ENCODE measurements at places on chromosomes 6 and 20.

DNA sequence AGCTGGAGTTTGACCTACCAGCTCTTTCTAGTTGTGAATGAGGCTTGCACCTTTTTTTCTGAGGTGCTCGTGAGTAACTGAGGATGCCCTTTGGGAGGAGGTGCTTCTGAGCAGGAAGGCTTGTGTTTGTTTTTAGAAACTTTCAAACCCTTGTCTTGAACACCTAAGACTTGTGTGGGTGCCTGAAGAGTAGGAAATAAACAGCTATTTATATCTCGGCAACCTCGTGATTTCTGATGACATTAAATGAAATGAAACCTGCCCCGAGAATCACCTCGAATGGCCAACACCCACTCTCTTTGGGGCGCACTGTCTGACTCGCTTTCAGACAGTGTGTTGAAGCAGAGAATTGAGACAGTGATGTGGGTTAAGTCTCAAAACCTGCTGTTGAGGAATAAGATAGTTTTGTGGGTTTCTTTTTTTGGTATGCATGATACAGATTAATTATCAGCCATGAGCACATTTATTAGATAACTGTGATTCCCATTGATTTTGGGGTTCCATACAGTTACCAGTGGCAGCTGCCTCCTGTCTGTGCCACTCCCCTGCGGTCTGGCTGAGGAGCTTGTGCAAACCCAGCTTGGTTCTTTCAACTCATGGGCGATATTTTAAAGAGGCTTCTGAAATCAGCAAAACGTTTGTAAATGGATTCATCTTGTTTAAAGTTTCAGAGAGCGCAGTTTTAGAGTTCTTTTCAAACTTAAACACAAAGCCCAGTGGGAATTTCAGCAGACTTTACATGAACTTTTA is 8.4 kb downstream of the IRF4 start:
- DNase-seq = peak; percentile 57

DNA sequence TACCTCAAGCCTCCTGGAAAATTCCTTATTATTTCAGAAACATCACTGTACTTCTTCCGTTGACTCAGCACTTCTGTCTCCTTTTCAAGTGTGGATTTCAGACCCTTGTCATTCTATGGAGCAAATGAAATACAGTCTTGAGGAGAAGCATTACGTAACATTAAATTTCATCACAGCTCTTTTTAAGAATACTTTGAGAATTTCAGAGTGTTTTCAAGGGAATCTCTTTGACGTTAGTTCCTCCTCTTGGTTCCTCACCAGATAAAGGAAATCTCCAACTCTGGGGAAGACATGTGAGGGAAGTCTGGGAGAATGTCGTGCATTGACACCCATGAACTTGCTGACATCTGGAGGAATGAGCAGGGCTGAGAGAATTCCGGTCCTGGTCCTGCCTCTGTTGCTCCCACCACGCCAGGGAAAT is 32.3 kb downstream of the UST start:
- DNase-seq = no peak

DNA sequence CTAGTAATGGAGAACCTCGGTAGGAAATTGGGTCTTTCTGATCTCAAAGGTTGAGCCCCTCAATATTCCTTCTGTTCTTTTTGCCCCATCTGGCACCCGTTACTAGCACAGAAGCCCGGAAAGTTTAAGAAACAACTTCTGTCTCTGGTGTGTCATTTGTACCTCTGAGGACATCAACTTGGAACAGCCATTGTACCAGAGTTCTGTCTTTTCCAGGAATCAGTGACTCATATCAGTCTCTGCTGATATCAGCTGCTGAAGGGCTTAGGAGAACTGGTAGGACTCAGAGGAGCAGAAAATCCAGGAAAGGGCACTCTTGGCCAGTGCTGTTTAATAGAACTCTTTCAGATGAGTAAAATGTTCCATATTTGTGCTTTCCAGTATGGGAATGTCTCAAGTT is 78.3 kb upstream of the CHD6 start:
- DNase-seq = no peak

DNA sequence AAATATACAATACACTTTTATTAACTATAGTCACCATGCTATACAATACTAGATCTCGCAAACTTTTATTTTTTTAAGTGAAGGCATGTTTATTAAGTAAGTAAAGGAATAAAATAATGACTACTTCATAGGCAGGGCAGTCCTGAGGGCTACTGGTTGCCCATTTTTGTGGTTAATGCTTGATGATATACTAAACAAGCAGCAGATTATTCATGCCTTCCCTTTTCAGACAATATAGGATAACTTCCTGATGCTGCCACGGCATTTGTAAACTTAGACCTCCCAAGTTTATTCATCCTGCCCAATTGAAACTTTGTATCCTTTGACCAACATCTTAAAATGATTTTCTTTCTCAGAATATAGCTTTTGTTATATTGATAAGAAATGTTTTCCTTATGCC is 24.7 kb upstream of the HIVEP1 start:
- DNase-seq = no peak

- DNase-seq = no peak
These were observed 5.6 kb upstream of the PMEPA1 start for GRCh38 chr20:57715268-57715904.

DNA sequence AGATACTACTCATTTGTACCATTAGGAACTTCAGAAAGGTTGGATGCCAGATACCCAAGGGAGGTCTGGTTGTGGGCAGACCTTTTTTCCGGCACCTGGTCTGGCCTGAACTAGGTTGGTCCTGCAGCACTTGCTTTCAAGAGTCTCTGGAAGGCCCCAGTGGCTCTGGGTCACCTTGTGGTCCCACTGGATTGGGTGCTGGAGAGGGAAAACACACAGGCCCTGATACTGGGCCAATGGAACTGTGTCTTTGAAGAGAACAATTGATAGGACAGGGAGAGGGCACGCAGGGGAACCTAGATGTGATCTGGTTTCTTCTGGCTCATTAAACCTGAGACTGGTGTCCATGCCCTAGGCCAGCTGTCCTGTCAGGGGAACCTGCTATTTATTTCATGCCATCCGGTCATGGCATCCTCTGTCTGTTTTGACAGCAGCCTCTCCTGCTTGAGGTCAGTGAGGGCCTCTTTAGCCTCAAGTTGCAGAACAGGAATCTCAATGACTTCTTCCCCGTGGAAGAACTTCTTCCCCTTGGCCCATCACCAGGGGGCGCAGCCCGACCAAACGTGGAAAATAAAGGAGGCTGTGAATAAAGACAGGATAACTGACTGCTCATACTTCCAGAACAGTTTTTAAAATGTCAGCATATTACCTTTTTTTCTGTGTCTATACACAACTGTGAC is 25.0 kb downstream of the TAF8 start:
- DNase-seq = peak; percentile 46

GRCh38 chr6:106918115-106918514 is 56.4 kb downstream of the CD24 start:
- DNase-seq = no peak

GRCh38 chr6:143061597-143062385 is 1.1 kb downstream of the AIG1 start:
- DNase-seq = no peak

GRCh38 chr6:88970301-88970700 is 6.9 kb upstream of the RNGTT start:
- DNase-seq = no peak

- no peak for DNase-seq
These were observed 270.0 kb upstream of the HSF2 start for GRCh38 chr6:122129313-122130025.

- no peak for DNase-seq
These were observed 371.4 kb upstream of the ID4 start for GRCh38 chr6:19465760-19466159.

GRCh38 chr6:14692208-14692607 is 553.7 kb upstream of the JARID2 start:
- no peak for DNase-seq

DNA sequence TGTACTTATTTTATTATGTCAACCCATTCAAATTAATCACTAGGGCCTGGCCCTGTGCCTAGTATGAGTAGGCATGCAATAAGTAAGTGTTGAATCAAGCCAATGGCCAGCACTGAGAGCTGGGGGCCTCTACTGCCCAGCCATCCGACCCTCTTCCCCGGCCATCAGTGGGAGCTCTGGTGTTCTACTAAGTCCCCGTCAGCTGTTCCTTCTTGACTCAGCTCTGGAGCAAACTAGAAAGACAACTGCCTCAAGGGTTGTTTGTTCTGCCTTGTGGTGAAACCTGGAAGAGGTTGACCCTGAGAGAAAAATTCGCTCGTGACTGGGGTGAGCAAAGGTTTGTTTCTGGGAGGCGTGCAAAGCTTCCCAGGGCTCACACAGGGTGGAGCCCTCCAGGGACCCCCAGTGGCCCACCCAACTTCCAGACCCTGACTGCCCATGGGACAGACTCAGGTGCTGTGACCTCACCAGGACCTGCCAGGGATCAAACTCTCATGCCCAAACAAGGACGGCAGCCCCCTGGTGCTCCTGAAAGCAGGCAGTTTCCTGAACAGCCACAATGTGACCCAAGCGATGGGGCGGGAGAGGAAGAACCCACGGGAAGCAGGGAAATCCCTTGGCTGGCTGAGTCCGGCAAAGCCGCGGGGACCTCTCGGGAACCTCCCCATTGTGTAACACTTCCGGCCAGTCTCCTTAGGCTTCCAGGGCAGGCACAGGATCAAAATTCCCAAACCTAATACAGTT is 50.4 kb downstream of the BANF2 start:
- no peak for DNase-seq

- DNase-seq = no peak
These were observed 41.6 kb downstream of the UNC5CL start for GRCh38 chr6:40997234-40997957.

GRCh38 chr6:169144356-169144755 is 109.3 kb downstream of the THBS2 start:
- DNase-seq = no peak

DNA sequence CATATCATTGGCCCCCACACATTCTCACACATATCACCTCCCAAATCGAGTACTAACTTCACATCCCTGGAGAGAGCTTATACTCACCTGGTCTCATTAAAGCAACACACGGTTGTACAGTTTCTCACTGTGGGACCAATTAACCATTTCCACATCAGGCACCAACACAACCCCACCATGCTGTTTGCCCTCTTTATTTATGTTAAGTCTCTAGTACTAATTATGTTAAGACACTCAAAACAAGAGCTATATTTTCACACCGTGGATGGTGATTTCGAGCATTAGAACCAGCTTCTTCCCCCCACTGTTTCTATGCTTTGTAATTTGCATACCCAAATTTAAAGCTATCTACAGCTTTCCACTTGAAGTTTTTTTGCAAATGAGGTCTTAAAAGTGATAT is 6.3 kb downstream of the SCML4 start:
- no peak for DNase-seq

DNA sequence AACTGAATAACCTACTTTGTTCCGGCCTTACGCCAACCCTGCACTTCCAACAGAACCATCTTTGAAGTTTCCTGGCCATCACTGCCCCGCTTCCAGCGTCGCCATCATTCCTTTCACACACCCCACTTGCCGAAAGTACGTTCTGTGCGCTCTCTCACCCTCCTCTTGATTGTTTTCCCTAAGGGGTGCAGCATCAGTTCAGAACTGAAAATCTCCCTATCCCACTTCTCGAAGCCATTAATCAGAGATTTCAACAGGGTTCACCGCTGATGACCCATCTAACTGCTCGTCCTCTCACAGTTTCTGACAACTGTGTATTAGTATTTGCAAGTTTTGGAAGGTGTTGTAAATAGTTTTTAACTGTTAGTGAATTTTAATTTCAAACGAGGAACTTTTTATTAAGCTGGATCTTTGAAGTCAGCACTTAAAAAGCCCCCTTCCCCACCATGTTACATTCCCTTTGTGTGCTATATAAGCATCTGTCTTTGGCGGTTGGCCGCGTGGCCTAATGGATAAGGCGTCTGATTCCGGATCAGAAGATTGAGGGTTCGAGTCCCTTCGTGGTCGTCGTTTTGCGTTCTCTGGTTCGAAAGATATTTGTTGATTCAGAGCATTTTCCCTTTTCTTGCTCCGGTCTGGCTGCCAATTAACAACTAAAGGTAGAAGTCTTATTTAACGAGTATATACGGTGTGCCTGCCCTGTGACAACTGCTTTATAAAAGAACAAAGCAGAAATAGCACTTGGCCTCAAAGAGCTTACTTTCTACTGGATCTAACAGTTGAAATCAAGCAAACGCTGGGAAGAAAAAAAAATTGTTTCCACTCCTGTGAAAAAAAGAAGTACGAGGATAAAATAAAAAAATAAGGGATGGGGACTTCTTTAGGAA is 42.6 kb downstream of the TRIM27 start:
- peak; percentile 32 for DNase-seq

GRCh38 chr6:115643762-115644161 is 416.9 kb downstream of the FRK start:
- DNase-seq = no peak

- DNase-seq = no peak
These were observed 175.1 kb upstream of the PDE10A start for GRCh38 chr6:165837948-165838745.

DNA sequence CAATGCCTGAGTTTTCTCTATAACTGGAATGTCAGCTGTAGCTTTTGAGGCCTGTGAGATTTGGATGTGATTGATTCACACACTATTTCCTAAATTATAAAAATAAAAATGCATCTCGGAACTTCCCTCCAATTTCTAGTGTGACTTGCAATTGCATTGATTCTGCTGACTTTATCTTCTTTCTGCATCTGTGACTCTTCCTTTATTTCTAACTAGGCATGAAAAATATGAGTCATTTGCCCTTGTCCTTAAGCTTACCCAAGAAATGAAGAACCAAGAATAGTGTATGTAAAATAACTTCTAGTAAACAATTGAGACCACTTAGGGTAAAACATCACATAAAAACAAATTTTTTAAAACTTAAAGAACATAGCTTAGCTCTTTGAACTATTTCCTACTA is 12.9 kb downstream of the OR2J2 start:
- no peak for DNase-seq

DNA sequence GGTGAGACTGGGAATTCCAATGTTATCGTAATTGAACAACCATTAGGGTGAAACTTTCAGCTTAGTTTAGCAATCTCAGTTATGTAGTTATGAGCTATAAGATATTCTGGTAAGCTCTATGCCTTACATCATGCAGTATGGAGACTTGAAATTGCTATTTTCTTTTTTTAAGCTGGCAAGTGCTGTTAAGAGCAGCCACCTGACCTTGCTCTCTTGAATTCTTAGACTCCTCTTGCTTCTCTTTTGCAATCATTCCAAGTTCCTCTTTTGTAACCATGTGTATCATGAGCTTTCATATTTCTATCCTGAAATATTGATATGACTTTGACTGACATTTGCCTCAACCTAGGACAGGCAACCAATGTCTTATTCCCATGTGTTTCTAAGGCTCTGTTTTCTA is 446.3 kb upstream of the SLC35B3 start:
- no peak for DNase-seq

- DNase-seq = no peak
These were observed 158.5 kb downstream of the EPHA7 start for GRCh38 chr6:93260881-93261280.

- no peak for DNase-seq
These were observed 46.4 kb upstream of the COL21A1 start for GRCh38 chr6:56293781-56294180.

- no peak for DNase-seq
These were observed 166.0 kb upstream of the PROKR2 start for GRCh38 chr20:5482791-5483190.

GRCh38 chr20:25529295-25529951 is 55.9 kb downstream of the NINL start:
- no peak for DNase-seq

- no peak for DNase-seq
These were observed 162.5 kb downstream of the CD83 start for GRCh38 chr6:14280006-14280510.
